NAMALWA (cell line): ENCODE measurements at places on chromosomes 3 and 15.

DNA sequence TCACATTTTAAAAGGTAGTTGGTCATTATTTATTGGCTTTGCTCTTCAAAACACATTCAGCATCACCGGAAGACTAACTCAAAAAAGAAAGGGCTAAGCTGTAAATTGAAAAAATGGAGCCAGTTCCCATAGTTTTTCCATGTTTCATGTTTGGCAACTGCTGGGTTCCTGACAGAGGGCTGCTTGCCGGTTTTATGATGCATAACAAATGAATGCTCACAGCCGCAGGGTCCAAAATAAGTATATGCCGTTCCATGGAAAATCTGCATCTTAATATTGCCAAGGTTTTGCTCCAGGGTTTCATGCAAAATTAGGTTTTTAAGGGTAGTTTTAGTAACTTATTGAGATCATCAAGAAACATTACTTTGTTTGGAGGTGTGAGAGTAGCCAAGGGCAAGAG is 15.8 kb downstream of the SLC12A1 start:
- DNase-seq, result no peak

GRCh38 chr15:82679626-82680199 is 30.0 kb downstream of the AP3B2 start:
- DNase-seq, result no peak

DNA sequence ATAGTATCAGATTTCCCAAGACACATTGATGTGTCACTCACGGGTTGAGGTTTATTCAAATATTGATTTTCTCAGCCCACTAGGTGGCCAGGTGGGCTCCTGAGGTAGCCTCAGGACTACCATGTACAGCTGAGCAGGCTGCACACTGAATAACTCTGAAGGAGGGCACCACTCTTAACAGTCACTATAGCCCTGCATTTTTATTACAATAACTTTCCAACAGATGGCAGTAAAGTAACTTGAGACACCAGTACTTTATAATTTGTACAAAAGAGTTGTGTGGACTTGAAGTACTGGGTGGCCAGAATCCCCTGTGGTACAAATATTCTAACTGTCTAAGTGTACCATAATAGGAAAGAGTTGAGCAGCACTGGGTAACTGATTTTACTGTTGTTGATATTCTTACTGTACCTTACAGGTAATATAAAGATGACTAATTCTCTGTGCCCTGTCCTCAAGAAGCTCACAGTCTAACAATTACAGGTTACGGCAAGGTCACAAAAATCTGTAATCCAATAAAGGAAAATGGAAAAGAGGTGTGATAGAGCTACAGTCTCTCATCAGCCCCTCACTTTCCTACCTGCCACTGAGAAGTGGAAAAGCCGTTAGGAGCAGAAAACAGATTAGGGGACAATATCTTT is 76.0 kb downstream of the ETFA start:
- peak; percentile 68 for DNase-seq

DNA sequence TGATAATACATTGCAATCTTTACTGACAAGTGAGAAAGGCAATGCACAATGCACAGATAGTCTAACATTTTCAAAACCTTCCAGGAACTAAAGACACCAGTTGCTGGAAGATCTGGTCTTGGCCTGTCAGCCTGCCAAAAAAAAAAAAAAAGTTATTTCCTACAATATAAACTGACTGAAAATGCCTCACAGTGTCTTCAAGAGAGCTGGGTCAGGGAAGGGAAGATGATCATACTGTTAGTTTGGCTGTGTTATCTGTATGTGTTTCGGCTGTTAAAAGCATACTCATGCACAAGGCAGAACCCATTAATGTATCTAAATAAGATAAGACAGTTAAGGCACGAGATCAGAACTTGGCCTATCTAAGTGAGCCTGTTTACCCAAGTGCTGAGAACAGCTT is 673.4 kb downstream of the MECOM start:
- no peak for DNase-seq

DNA sequence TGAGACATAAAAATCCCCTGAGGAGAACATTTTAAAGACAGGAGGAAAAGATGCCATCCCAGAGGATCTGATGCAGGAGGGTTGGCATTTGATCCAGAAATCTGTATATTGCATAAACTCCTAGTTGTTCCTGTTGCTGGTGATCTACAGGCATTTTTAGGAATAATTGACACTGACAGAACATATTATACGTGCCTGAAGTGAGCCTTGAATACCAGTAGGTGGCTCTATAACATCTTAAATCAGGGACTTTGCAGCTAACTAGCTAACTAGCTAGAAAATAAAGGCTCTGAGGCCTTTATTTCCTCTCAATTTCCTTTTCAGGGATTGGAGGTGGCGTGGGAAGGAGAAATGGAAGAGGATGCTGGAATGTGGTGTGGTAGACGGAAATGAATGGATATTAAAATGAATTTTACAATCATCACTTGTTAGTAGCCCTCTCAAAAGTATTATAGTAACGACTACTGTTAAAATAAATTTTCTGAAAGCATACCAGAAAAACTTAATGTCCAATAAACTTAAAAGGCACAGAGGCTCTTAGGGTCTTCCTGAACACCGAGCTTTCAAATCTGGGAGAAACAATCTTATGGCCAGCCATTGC is 73.8 kb upstream of the ZBED2 start:
- DNase-seq, result peak; percentile 68

DNA sequence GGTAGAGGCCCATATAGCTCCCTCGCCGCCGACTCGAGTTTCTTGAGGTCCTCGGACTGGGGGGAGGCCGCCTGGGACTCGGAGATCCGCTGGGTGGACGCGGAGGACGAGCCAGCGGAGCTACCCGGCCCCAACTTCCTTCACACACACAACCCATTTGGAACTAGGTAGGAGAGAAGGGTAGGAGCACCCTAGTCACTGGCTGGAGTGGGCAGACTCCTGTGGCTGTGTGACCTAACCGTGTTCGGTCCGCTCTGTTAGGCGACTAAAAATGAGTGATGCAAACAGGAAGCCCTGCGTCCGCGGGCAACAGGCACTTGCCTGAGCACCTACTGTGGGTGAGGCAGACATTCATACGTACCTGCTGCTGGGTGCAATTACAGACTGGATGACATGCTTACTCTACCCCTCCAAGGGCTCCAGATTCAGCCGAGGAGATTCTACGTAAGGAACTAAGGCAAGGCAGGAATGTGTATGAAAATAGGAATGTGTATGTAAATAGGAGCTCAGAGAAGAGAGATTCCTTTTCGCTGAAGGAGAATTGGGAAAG is 4.6 kb upstream of the SIN3A start:
- peak; percentile 77 for DNase-seq

- no peak for DNase-seq
These were observed 153.4 kb upstream of the MCTP2 start for GRCh38 chr15:94077938-94078337.

DNA sequence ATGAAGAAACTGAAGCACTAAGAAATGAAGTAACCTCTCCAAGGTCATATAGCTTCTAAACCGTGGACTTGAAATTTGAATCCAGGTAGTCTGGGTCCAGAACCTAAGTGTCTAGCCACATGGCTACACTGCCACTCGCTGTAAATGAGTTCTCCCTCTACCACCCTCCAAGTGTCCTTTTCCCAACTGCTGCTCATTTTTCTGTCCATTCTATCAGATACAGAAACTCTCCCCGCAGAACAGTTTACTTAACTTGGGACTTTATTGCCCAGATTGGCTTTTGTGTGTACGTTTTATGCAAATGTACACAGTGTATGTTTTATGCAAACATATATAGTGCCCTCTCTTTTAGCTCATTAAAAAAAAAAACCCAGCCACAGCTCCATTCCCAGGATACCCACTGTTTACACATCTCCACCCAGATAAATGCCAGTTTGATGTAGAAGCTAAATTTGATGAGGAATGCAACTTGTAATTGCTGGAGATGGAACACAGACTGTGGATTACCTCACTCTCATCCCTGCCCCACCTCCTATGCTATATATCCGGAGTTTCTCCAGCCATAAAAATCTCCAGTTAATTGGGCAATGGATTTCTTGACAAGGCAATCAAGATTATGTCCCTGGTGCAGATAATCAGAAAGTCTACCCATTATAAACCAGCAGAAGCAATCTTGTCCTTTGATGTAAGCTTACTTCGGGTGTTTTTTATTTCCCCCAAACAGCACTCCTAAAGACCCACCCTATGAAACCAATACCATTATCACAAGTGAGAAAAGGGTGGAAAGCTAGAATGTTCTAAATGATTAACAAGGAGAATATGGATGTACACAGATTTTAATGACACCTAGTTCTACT is 42.0 kb downstream of the THBS1 start:
- DNase-seq, result no peak

- DNase-seq, result no peak
These were observed 44.0 kb downstream of the TM2D3 start for GRCh38 chr15:101608201-101608600.

DNA sequence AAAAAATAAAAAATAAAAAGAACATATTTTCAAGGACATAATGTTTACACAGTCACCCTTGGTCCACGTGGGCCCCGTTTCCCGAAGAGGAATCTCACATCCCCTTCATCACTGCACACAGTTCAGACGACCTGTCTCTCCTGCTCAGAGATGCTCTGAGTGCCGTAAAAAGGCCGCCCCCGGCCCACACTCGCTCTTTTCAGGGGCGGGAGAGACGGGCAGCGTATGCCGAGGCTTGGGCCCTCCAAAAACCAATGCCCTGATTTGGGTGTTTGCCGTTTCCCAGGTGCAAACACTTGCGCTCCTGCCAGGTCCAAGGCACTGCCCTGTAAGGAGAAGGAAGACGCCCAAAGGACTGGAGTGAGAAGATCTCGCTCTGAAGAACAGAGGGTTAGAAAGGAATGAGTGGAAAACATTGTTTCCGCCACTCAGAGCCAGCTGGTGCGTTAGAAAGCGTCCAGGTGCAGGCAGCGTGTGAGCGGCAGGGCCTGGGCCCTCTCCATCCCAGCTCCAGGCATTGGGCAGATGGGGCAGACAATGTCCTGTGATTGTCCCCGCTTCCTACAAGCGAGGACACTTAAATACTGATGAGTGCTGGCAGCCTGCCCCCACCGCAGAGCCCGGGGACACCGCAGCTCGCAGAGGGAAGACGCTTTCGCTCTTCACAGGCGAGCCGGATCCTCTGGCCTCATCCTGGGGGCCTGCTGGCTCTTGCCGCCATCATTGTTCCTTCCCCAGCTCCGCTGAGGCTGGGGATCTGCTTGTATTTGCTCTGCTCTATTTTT is 53.2 kb downstream of the NIPA2 start:
- no peak for DNase-seq

DNA sequence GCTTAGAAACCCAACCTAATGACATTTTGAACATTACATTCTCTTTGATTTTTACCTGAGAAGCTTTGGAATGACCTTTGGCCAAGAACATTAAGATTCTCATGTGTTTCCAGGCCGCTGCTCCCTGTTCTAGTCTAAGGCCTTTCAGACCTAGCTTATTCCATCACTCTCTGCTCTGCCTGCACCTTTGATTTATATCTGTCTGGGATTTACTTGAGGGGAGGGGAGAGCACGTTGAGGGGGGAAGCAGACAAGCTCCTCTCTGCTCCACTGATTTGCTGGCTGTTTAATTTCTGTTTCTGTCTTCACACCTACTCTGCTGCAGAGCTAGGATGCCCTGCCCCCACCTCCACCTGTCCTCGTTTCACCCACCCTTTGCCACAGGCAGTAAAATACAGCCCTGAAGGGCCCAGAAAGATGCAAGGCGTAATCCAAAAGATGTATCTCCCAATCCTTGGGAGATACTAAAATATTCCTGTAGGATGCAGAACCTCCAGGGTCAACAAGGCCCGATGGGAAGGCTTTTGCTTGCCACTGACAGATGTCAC is 429.8 kb downstream of the EPHB1 start:
- no peak for DNase-seq

- no peak for DNase-seq
These were observed 15.9 kb downstream of the MEGF11 start for GRCh38 chr15:66237513-66238235.

DNA sequence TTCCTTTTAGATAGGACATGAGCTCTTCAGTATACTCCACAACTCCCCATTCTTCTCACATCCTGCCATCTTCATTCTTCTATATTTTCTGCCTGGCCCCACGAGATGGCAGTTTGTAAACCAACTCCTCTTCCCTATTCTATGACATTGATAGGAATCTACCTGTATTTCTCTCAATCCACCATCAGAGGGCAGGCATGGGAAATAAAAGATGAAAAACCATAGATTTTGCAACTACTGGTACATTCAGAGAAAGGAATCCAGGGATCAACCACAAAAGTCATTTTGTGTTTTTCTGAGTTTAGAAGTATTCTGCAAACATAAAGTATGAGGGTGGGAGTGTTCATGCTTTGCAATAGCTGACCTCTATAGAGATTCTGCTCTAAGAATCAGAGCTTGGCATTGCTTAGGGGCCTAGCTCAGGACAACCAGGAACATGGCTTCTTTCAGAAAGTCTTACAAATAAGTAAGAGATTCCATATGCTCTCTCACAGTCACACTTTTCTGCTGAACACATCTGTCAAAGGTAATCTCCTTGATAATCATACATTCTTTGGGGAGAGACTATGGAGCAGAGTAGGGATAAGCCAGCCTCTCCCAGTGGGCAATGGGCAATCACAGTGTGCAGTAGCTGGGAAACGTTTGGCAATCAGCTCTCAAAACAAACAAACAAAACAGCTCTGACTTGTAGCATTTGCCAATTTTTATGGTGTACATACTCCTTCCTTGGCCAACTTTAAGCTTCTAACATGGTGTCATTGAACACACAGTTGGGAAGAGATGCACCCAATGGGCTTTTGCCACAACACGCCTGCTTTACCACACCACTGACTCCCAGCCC is 43.1 kb upstream of the SLC25A36 start:
- DNase-seq, result peak; percentile 82

GRCh38 chr15:64905119-64905831 is 6.4 kb upstream of the ANKDD1A start:
- DNase-seq, result peak; percentile 81

DNA sequence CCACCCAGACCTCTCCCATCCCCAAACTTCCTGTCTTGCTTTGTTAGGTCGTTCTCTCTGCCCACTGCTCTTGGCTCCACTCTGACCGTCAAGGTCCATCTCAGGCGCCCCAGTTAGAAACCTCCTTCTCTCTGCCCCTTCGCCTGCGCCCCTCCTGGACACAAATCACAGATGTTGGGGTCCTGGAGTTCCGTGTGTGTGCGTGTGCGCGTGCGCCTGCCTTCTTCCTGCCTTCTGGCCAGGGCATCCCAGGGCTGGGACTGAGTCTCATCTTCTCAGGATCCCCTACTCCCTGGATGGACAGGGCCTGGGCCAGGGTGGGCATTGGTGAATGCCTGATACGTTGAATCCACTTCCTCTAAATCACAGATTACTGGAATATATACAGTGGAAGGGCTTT is 869 bp downstream of the ACSBG1 start:
- no peak for DNase-seq

DNA sequence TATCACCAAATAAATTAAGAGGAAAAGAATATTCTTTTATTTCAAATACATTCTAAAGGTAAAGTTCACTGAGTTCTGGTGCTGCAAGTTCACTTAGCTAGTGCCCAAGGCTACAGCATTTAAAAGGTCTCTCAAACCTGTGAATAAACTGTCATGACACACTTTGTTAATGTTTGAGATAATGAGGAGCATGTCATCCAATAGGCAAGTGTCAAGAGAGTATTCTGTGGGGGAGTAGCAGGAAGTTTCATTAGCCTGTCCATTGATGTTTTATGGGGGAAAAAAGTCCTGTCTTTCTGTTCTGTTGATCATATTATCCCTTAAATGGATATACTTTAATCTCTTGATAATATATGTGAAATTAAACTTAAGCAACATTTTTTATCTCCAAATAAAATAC is 4.0 kb downstream of the SPESP1 start:
- DNase-seq, result no peak
